ENCODE measurements at places on chromosomes 1 and 21. TPM values are rescaled to one million over a fixed set of nuclear protein-coding genes. Genes with fewer than 3 reads are reported as not detected.

The UMODL1 gene
- total RNA-seq = 0.05 TPM

The F13B gene
- not detected for total RNA-seq

The IVL gene
- not detected for total RNA-seq

The NDUFV3 gene
- 56.6 TPM for total RNA-seq

The ZNF436 gene
- total RNA-seq = 11.4 TPM

The FMO2 gene
- total RNA-seq = 59.2 TPM

- DNase-seq = no peak
Measured at GRCh38 chr1:83829106-83829505, 169.8 kb downstream of the TTLL7 start.

DNA sequence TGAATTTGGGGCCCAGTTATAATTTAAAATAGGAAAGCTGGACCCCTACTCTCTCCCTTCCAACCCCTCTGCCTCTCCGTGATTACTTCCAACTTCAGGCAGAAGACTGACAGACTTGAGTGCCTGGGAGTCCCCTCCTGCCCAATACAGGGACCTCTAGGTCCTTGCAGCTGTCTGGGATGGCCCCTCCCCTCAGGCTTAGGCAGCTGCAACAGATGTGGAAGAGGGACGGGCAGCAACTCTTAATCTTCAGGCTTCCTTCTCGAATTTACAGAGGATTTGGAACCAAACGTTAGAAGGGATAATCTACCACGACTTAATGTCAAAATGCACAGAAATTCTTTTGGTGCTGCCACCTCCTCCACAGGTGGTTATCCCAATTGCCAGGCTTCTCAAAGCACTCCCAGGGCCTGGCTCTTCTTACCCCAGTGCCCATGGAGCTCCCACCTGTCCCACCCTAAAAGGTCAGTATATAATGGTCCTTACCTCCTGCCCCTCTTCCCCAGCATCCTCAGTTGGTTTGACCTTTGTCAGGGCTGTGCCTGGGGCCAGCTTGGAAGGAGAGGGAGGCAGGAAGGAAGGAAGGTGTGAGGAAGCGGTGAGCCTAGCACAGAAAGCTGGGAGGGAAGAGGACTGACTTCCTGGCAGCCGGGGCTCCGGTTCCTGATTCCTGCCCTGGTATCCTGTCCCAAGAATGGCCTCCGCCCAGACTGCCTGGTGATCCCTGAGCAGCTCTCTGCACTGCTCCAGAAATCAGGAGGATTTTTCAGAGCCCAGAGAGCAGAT, 2.8 kb downstream of the PEA15 start:
- DNase-seq = peak; percentile 54

DNA sequence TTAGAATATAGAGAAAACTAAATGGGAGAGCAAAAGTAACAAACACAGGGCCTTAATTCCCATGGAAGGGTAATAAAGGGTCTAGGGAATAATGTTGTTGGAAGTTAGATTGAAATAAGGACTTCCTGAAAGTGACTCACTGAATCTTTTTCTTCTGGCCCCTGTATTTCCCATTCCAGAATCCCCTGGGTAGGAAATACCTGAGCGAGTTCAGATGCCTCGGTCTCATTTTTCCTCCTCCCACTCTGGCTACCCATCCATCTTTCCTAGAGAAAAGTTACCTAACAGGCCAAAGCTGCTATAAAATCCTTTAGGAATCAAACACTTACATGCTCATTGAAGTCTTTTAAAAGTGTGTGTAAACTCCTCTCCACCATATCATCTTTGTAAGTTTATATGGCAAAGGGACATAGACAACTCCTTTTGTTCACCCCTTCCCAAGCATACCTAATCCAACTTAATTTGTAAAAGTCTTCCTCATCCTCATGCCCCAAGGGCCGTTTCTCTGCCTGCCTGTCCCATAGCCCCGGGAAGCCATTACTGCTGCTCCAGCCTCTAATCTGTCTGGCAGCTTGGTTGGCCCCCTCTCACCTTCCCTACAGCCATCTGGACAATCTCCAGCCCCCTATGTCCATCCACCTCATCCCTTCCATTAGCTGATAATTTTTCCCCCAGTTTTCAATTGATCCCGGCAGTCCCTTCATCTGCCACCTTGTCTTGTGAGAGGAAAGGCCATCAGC, 3.3 kb upstream of the MEF2D start:
- DNase-seq = no peak

GRCh38 chr1:8721679-8722324, 95.6 kb downstream of the RERE start:
- no peak for DNase-seq

DNA sequence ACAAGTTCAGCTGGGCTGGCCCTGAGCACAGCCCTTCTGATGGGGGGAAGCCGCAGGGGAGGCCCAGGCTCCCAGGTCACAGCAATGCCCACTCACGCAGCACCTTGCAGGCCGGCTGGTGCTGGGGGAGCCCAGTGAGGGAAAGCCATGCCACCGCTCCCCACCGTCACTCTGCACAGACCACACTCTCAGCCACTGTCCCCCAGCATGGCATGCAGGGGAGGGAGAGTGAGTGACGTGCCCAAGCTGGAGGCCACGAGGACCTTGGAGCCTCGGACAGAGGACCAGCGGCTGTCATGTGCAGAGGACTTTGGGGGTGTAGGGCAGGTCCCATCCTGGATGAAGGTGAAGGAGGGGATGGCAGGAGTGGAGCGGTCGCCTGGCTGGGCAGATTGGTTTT, 25.1 kb downstream of the SLC45A1 start:
- no peak for DNase-seq

GRCh38 chr1:234851450-234852438, 241.8 kb upstream of the IRF2BP2 start:
- DNase-seq = no peak

GRCh38 chr1:201678264-201679101, 139.6 kb downstream of the NAV1 start:
- no peak for DNase-seq

DNA sequence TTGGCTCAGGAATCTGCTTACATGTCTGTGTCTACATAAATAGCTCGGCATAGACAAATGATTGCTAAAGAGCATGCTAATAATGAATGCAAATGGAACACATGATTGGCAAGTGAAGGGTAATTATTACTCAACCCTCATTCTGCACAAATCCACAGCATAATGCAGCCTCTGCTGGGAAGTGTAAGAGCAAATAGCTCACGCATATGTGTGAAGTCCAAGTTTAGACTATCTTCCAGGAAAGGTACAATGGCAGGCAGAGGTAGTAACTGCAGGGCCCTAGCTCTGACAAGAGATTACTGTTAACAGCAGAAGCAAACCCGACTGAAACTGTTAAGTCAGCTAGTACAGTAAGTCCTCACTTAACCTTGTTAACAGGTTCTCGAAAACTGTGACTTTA, 7.0 kb upstream of the IL6R start:
- DNase-seq = no peak

DNA sequence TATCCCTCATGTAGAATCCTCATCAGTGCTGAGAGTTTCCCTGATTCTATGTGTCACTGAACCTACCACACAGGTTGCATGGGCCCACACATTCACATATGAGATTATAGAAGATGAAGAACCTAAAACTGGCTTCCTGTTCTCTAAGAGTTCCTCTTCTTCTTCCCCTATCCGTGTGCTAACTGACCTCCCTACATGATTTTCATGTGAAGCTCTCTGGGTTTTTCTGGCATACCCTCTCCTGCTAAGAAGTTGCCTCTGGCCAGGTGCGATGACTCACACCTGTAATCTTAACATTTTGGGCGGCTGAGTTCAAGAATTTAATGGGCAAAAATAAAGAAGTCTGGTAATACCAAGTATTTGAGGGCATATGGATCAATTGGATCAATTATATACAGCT, 5.5 kb upstream of the CD244 start:
- DNase-seq = no peak
